ENCODE measurements at places on chromosomes 5 and 9.

DNA sequence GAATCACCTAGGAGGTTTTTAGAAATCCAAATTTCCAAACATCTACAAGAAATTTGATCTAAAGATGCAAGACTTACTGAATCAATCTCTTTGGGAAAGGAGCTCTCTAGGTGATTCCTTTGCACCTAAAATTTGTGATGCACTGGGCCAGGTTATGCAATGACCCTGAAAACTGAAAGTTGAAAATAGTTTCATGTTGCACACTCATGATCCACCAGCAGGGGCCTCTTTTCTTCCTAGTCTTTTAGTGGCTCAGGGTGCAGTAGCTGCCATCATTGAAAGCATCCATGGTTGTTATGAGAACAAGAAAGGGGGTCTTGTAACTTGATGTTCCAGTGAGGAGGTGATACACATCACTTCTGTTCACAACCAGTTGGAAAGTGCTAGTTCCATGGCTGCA lies 486.8 kb downstream of the PSAT1 start:
- no peak for DNase-seq

DNA sequence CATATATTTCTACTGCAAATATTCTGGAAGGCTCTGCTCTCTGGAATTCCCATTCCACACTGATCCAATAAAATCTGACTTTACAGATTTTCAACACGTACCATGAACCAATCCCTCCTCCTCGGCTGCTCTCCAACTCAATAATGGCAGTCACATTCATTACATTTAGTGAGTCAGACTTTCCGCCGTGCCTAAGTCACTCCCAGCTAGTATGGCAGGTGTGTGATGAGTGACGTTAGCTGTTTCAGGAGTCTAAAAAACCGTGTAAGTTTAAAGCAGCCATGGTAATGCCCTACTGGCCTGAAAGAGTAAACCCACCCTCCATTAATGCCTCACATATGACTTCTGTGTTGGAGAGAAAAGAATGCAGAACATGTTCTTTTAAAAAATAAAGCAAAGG lies 3.3 kb downstream of the FBN2 start:
- no peak for DNase-seq

DNA sequence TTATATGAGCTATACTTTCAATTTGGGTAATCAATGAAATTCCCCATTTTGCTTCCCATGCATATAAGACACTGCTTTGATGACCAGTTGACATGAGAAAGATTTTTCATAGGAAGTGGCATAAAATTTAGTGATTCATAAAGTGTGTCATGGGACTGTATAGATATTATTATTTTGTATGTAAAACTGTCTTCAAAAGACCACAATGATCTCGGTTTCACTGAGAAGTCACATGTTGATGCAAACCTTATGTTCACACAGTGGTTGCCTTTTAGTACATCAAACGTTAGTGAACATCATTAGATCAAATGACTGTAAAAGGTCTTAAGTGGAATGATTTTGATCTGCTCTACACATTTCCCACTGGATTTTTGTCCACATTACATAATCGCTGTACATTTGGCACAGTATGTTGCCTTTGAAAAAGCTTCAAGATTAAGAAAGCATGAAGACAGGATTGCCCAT lies 349.2 kb upstream of the MEF2C start:
- DNase-seq: no peak

- no peak for DNase-seq
Observed at GRCh38 chr9:124369231-124369797, 45.9 kb downstream of the PSMB7 start.

DNA sequence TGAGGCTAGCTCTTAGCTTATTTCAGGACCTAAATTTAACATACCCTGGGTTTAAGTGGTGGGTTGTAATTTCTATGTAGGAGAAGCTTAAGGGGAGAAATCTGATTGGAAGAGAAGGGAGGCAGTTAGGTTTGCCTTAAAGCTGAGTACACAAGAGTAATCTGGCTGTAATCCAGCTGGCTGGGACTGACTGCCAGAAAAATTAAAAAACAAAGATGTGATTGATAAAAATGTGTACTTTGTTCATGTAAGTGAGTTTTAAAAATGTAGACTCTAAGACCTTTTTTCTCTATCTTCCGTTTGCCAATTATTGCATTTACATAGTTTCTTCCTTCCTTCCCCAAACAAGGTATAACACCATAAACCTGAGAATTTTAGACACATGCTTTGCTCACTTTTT lies 17.5 kb upstream of the MSMP start:
- no peak for DNase-seq
